Activated CD4-positive, alpha-beta T cell treated with anti-CD3 and anti-CD28 coated beads for 36 hours (primary cell): ENCODE measurements at places on chromosomes 7 and 10. TPM values are rescaled to one million over a fixed set of nuclear protein-coding genes. Genes with fewer than 3 reads are reported as not detected.

DNA sequence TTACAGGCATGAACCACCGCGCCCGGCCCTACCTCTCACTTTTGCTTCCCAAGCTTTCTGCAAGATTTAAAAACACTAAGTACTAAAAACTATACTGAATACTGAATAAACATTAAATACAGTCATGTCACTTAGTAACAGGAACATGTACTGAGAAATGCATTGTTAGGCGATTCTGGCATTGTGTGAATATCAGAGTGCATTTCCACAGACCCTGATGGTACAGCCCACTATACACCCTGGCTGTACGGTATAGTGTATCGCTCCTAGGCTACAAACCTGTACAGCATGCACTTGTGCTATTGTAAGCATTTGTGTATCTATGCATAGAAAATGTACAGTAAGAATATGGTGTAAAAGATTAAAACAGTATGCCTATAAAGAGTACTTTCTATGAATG, 29.1 kb downstream of the PDIA4 start:
- H3K27me3 ChIP-seq: no peaks in the 10 kb centered on the region
- H3K36me3 ChIP-seq: peaks cover 19% of the 10 kb centered on the region
- H3K27ac ChIP-seq: no peak overlapping the region
- no peak for DNase-seq
- no peak overlapping the region for H3K4me3 ChIP-seq

DNA sequence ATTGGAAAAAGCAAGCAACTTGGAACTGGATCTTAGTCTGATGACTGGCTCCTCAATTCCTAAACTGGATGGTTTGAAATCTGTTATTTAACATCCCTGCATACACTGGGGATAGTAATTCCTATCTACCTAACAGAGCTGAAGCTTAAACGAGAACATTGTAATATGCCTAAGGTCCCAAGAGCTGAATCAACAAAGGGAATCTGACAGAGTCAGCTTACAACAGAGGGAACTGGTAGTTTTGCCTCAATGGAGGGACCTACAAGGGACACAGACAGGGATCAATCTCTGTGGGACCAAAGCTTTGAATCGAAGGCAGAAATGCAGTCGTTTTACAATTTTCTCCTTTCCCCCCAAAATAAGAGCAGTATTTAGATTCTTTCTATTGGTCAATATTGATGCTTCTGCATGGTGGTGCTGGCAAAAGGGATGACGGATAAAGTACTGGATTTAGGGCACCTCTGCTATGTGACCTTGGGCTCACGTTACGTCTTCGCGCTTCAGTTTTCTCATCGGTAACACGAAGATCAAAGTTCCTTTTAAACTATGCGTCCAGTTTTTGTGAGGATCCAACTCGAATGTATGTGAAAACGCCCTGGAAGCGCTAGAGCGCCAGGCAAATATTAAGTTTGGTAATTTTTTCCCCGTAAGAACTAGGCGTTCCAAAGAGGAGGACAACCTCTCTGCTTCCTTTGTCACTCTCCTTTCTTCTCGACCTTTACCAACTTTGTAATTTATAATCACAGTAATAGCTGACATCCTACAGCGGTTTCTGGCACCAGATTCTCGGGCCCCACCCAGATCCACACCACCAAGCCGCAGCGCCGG, 1.1 kb downstream of the ACTR1A start:
- H3K4me3 ChIP-seq: no peak overlapping the region
- DNase-seq: no peak
- H3K27me3 ChIP-seq: no peaks in the 10 kb centered on the region

DNA sequence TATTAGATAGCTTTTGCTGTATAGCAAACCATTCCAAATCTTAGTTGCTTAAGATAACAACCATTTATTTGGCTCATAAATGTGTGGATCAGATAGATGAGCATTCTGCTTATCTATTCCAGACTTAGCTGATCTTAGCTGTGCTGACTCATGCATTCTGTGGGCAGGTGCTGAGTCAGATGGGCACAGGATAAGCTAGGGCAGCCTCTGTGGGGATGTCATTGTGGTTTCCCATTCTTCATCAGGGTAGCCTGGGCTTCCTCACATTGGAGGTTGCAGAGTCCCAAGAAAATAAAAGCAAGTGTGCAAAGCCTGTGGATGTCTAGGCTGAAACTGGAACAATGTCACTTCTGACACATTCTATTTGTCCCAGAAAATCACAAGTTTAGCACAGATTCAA, 917.0 kb downstream of the TYW1 start:
- H3K4me3 ChIP-seq: no peak overlapping the region
- H3K36me3 ChIP-seq: no peaks in the 10 kb centered on the region
- DNase-seq: peak; percentile 4
- H3K4me1 ChIP-seq: peaks cover 2% of the 10 kb centered on the region
- H3K27me3 ChIP-seq: no peaks in the 10 kb centered on the region
- H3K27ac ChIP-seq: no peak overlapping the region

- no peak overlapping the region for H3K4me3 ChIP-seq
- no peaks in the 10 kb centered on the region for H3K27me3 ChIP-seq
- no peak overlapping the region for H3K27ac ChIP-seq
- DNase-seq: no peak
Observed at GRCh38 chr7:137241655-137242360, 101.7 kb downstream of the PTN start.

DNA sequence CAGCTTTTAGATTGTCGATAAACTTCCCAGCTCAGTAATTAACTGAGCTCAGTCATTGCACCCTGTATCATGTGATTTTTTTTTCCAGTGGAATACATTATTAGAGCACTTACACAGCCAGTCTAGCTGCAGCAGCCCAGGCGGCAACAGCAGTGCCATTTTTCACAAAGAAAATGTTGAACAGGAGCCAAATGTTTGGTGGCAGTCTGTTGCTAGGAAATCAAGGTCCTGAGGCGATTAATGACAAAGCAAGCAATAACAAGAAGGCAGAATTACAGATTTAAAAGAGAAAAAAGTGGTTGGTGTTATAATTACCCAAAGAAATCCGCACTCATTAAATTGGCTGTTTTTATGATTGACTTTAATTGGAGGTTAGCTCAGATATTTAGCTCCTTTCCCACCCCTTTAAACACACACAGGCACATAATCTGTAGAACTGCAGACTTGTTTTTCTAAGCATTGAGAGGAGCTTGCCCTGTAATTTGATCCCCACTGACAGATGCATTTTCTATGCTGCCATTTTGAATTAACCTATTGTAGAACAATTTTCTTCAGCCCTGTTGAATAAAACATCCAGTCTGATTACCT, 267.4 kb downstream of the ADK start:
- peaks cover 8% of the 10 kb centered on the region for H3K36me3 ChIP-seq
- H3K27ac ChIP-seq: no peak overlapping the region

- H3K27ac ChIP-seq: no peak overlapping the region
- DNase-seq: no peak
- no peaks in the 10 kb centered on the region for H3K4me1 ChIP-seq
- H3K27me3 ChIP-seq: no peaks in the 10 kb centered on the region
Observed at GRCh38 chr7:135320268-135320667, 86.6 kb downstream of the STRA8 start.

DNA sequence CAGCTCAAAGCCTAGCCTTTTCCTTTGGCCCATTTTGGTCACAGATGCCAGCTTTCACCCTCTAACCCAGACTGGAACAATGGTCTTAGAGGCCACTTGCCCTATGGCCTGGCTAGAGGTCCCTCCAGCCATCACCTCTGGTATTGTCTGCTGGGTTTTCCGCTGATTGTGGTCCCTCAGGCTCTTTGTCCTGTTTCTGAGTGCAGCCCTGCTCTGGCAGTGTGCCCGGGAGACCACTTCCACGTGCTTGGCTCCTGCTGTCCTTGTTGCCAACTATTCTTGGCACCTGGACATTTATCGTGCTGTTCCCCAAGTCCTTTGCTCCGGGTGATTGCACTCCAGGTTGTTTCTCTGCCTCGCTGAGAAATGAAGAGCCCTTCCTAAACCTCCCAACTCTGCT, 53.3 kb upstream of the FAM180A start:
- no peak overlapping the region for H3K4me3 ChIP-seq
- H3K27ac ChIP-seq: no peak overlapping the region
- H3K27me3 ChIP-seq: peaks cover 12% of the 10 kb centered on the region
- DNase-seq: no peak
- H3K36me3 ChIP-seq: no peaks in the 10 kb centered on the region
- H3K4me1 ChIP-seq: peaks cover 9% of the 10 kb centered on the region

GRCh38 chr7:111931016-111931517, 275.1 kb downstream of the DOCK4 start:
- no peak overlapping the region for H3K4me3 ChIP-seq
- H3K4me1 ChIP-seq: peaks cover 9% of the 10 kb centered on the region
- H3K36me3 ChIP-seq: no peaks in the 10 kb centered on the region
- peak overlapping the region; percentile 35 for H3K27ac ChIP-seq

DNA sequence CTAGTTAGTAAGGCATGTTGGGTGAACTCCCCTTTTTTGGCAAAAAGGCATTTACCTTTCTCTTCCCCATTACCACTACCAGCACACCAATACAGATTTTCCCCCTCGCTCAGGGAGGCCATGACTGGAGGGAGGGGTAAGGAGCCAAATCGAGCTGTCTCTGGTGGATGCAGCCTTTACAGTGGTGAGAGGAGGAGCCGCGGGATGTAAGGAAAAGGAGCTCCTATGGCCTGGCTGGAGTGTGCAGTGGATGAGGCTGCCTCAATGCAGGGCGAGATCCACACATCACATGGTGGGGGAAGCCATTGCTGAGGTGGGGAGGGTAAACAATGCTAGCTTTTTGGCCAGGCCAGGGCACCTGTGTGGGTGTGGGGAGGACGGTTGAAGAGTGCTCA, 416.2 kb downstream of the EXOC4 start:
- DNase-seq: no peak
- H3K4me1 ChIP-seq: no peaks in the 10 kb centered on the region
- H3K4me3 ChIP-seq: no peak overlapping the region
- H3K27ac ChIP-seq: no peak overlapping the region
- H3K27me3 ChIP-seq: no peaks in the 10 kb centered on the region

Gene CEP55
- total RNA-seq: 76.0 TPM

Gene OR6B1
- not detected for total RNA-seq

Gene POU6F2
- not detected for total RNA-seq

Gene CNNM1
- 1.4 TPM for total RNA-seq

Gene CD36
- not detected for total RNA-seq

Gene LIPN
- total RNA-seq: not detected
